ENCODE measurements at places on chromosomes 7 and 10. TPM values are rescaled to one million over a fixed set of nuclear protein-coding genes. Genes with fewer than 3 reads are reported as not detected.

- peak; percentile 89 for DNase-seq
Measured at GRCh38 chr10:118669020-118669791, 73.8 kb upstream of the PRLHR start.

- no peak for DNase-seq
Measured at GRCh38 chr10:69043931-69044531, 43.9 kb upstream of the SRGN start.

DNA sequence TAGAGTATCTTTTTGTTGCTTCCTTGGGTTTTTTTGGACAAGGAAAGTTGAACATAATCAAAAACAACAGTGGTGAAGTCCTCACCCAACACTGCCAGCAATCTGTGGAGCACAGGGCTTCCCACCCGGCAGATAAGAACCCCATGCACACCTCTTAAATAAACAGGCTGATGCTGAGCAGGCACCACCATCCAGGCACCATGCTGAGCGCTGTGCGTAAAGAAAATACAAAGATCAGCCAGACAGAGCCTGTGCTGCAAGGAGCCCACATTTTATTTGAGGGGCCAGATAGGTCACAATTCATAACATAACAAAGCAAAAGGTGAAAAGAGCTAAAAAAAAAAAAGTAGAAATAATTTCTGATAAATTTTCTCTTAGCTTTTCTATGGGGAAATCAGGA is 231.2 kb downstream of the PTPRN2 start:
- DNase-seq = no peak

DNA sequence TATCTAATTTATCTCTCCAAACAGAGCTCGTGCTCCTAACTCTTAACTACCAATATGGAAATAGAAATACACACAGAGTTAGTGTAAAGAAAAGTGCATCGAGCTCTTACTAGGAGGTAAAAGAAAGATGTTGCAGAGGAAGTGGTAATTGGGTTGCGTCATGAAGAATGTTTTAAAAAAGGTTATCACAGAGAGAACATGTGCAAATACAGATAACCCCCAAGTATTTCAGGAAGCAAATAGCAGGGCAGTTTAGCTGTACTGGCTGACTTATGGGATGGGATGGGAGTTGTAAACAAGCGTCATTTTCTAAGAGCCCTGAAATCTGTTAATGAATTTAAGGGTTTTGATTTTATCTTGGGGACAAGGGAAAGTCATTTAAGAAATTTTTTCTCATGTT is 153.9 kb downstream of the AGMO start:
- DNase-seq = no peak

DNA sequence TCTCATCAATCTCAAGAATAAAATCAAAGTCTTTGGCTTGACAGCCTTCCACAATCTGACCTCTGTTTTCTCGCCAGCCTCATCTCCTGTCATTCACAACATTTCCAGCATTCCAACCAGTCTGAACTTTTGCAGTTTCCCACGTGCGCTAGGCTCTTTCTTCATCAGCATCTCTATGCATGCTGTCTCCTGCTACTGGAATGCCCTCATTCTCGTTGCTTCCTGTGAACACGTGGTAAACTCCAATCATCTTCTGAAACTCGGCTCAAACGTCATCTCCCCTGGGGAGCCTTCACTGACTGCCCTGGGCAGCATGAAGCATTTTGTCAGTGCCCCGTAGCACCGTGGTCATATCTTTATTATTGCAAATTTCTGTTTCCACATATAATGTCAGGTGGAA is 12.2 kb upstream of the RSBN1L start:
- no peak for DNase-seq

The LEP gene
- total RNA-seq = not detected

The METTL27 gene
- total RNA-seq = 1.9 TPM

The LAMB4 gene
- 0.30 TPM for total RNA-seq

The C10orf62 gene
- total RNA-seq = not detected

The OR6B1 gene
- not detected for total RNA-seq

The GATAD1 gene
- total RNA-seq = 15.3 TPM

Data from M059J (cell line).